ENCODE measurements at places on chromosomes 1 and 21. TPM values are rescaled to one million over a fixed set of nuclear protein-coding genes. Genes with fewer than 3 reads are reported as not detected.

- peaks cover 32% of the 10 kb centered on the region for H3K4me1 ChIP-seq
- H3K27me3 ChIP-seq: no peaks in the 10 kb centered on the region
- H3K36me3 ChIP-seq: peaks cover 11% of the 10 kb centered on the region
- no peak overlapping the region for H3K4me3 ChIP-seq
These were observed 8.1 kb downstream of the ODF2L start for GRCh38 chr1:86387916-86388627.

GRCh38 chr1:61450872-61451571 lies 273.9 kb downstream of the TM2D1 start:
- H3K4me3 ChIP-seq: no peak overlapping the region
- DNase-seq: no peak
- no peaks in the 10 kb centered on the region for H3K36me3 ChIP-seq
- no peak overlapping the region for H3K27ac ChIP-seq
- H3K27me3 ChIP-seq: peaks cover 11% of the 10 kb centered on the region

The CXADR gene
- 0.33 TPM for total RNA-seq

DNA sequence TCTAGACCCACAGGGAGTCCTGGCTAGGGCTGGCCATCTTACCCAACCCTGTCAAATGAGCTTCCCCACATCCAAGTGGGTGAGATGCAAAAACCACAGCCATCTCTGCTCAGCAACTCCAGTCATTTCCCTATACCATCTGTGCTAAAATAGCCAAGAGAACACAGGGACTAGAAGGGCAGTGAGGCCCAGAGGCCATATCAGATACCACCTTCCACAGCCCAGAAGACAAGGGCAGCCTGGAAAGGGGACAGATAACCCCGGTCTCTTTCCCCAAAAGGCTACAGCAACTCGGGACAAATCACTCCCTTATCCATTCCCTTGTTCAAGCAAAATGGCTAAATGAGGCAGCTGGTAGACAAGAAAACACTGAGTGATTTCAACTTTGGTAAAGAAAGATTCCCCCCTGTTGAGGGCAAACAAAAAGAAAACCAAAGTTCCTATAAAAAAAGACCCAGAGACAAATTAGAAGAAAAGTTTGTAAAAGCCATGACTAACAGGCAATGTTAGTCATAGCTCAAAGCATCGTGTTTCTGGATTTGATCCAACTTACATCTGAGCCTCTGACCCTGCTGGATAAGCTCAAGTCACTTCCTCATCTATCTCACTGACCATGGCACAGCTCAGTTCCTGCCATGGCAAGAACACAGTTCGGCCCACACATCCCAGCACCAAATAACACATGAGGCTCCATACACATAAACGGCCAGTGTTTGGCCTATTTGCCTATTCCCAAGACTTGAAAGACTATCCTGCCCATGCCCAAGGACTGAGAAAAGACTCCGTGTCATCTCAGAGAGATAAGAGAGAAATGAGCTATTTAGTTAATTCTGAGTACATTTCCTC lies 3.1 kb downstream of the LAMB3 start:
- peak overlapping the region; percentile 60 for H3K27ac ChIP-seq
- H3K4me3 ChIP-seq: peak overlapping the region; percentile 19
- peaks cover 6% of the 10 kb centered on the region for H3K36me3 ChIP-seq
- H3K27me3 ChIP-seq: no peaks in the 10 kb centered on the region
- no peak for DNase-seq

DNA sequence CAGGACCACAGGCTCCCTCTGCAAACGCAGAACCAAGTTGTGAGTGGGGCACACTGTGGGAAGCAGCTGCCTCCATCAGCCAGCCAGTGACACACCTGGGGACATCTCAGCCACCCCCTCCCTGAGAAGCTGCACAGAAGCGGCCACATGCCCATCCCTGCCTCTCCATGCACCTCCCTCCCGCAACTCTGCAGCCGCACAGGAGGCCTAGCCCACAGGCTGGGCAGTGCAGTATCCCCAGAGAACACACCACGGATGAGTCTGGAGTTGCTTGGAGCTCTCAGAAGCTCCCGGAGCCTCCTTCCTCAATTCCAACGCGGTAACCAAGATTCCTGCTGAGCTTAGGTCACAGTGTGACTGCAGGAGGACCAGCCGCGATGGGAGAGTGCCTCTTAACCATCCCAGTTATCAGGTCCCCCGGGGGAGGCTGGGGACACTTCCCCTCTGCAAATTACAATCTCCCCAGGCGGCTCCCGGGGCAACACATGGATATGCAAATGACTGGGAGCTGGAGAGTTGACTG lies 1.2 kb upstream of the WNT3A start:
- peaks cover 8% of the 10 kb centered on the region for H3K4me1 ChIP-seq
- peaks cover 54% of the 10 kb centered on the region for H3K27me3 ChIP-seq
- H3K36me3 ChIP-seq: no peaks in the 10 kb centered on the region
- peak; percentile 47 for DNase-seq
- H3K4me3 ChIP-seq: no peak overlapping the region

The TCHH gene
- total RNA-seq: not detected

DNA sequence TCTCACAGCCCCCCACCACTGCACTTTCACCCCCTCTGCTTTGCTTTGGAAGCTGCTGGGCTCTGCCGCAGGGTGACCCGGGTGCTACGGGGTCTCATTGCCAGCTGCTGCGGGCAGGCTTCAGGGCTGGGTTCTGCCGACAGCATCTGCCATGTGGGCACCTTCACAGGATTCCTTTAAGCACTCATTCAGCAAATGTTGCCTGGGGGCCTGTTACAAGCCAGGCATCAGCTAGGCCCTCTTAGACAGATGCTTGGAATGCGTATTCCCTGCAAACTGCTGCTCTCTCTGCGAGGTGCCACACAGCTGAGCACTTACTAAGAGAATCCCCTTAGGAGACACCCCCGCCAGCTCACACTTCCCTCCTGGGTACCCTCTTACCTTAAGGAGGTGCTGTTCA lies 29.2 kb downstream of the COL16A1 start:
- H3K27ac ChIP-seq: no peak overlapping the region
- H3K27me3 ChIP-seq: peaks cover 17% of the 10 kb centered on the region
- DNase-seq: no peak
- no peak overlapping the region for H3K4me3 ChIP-seq
- H3K4me1 ChIP-seq: peaks cover 4% of the 10 kb centered on the region

DNA sequence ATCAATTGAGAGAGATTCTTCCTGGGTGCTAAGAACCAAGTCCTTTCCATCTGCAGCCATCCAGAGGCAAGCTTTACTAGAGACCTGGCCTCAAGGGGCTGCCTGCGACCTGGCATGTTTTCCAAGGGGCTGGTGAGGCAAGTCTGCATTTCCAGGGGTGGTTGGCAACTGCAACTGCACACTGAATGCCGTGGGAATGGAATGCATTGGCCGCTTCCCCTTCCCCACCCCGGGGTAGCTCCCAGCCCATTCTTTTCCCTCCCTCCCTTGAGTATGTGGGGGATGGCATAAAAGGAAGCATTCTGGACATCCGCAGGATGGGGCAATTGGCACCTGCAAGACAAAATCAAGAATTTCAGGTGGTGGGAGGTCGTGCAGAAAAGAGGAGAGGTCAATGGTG lies 155.1 kb downstream of the IGSF21 start:
- H3K36me3 ChIP-seq: no peaks in the 10 kb centered on the region
- no peak overlapping the region for H3K4me3 ChIP-seq
- no peak overlapping the region for H3K27ac ChIP-seq

All from activated CD4-positive, alpha-beta T cell treated with anti-CD3 and anti-CD28 coated beads, Interleukin-2, amount 10 ng/mL, durations not matched to agents 24 days and 14 days (primary cell).